ENCODE measurements at places on chromosomes 4 and X.

DNA sequence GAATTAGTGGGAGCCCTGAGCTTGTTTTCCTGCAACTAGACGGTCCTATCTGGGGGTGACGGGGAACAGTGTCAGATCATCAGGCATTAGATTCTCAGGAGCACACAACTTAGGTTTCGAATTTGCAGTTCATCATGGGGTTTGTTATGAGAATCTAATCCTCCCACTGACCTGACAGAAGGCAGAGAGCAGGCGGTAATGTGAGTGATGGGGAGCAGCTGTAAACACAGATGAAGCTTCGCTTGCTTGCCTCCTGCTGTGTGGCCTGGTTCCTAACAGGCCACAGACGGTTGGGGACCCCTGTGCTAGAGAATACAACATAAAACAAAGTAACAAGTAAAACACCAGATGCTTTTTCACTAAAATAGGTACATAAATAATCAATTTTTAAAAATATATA, 86.2 kb upstream of the BLTP1 start:
- no peak for DNase-seq

- no peak for DNase-seq
Observed at GRCh38 chrX:65841263-65841662, 173.8 kb downstream of the MSN start.

GRCh38 chr4:3249711-3250437, 915 bp downstream of the MSANTD1 start:
- DNase-seq, result no peak

DNA sequence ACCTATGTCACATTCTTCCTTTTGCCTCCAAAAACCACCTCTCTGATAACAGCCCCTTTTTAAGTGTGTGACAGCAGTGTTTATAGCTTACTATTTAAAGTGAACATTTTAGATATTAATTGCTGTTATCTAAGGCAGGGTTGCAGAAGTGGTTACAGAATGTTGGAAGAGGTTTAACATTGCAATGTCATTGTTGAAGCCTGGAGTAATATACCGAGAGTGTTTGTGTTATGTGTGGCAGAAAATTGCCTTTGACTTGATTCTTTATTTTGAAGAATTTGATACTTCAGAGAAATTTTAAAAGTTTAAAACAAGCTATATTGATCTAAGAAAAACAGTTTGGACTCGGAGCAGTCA, 37.1 kb downstream of the SMARCAD1 start:
- no peak for DNase-seq

GRCh38 chr4:139212900-139213299, 35.9 kb upstream of the ELF2 start:
- DNase-seq, result no peak

- DNase-seq, result no peak
Observed at GRCh38 chrX:106780664-106781377, 21.7 kb upstream of the TBC1D8B start.

GRCh38 chrX:130165181-130165702, 399 bp downstream of the AIFM1 start:
- no peak for DNase-seq

GRCh38 chrX:34218063-34218462, 85.9 kb upstream of the FAM47A start:
- no peak for DNase-seq

DNA sequence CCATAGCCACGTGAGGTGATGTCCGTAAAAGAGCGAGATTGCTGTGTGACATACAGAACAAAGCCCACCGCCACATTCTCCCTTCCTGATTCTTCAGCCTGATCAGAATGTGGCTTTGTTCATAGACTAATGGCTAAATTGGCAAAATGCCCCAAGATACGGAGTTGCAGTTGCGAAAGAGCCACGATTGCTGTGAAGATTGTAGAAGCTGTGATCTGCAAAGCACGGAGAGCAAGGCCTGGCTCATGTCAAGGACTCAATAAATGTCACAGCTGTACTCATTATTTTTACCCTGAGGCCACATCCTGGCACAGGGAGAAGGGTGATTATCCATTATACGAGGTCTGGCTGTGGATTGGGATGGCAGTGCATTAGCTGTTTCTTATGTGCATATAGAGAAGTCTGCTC, 34.2 kb downstream of the ARSD start:
- DNase-seq, result no peak

DNA sequence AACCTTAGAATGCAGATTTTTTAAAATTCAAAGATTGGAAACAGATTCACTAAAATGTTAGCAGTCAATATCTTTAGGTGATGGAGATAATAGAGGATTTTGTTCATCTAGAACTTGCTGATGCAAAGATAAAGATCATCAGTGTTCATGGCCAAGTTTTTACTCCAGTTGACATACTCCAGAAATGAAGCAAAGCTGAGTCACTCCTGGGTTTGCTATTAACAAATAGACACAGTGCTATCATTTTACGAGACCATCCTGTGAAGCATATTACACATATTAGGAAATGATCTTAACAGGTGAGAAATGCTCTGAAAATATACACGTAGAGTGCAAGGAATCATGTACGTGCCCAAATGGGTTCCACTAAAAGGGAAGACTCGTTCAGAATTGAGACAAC, 170.6 kb upstream of the FAM9B start:
- no peak for DNase-seq

GRCh38 chr4:139734201-139734874, 68.7 kb downstream of the MGST2 start:
- no peak for DNase-seq

DNA sequence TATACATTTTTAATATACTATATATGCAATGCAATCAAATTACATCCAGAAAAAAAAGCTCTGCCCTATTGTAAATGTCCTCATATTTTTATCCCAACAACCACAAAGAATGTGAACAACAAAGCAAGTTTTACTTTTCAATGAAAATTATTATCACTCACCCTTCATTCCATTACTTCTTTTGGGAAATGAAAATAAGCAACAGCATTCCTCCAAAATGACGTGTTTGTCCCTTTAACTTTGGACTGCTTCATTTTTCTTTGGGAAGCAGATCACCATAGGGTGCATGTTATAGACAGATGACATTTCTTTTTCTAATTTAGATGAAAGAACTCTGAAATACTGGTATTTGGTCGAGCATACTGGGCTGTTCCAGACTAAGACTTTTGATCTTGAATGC, 667.1 kb upstream of the BOD1L1 start:
- no peak for DNase-seq

- no peak for DNase-seq
Observed at GRCh38 chr4:185825737-185826136, 13.7 kb upstream of the SORBS2 start.

GRCh38 chr4:180618396-180618795, 1624.8 kb upstream of the TENM3 start:
- no peak for DNase-seq

DNA sequence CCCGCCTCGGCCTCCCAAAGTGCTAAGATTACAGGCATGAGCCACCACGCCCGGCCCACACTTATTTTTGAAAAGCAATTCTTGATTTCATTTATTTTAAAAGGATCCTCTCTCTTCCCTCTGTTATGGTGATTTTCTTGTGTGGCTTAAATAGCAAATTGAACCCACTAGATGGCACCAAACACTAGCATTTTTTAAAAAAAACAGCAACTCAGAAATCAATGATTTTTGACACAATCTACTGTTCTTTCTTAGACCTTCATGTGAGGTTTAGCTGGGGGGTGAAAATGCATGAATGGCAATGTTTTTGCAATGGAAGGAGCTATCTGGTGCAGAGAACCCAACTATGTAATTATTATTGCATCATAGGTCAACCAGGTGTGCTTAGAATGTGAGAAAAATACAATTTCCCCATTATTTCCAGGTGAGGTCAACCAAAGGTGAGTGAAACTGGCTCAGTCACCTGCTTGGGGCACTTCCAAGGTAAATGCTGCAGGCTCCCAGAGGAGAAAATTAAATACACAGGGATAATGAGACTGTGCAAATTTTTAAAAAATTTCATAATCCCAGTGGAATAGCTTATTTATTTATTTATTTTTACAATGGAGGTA, 226.7 kb upstream of the PRKX start:
- DNase-seq, result no peak

GRCh38 chr4:13476915-13477314, 7.2 kb downstream of the RAB28 start:
- DNase-seq, result no peak

DNA sequence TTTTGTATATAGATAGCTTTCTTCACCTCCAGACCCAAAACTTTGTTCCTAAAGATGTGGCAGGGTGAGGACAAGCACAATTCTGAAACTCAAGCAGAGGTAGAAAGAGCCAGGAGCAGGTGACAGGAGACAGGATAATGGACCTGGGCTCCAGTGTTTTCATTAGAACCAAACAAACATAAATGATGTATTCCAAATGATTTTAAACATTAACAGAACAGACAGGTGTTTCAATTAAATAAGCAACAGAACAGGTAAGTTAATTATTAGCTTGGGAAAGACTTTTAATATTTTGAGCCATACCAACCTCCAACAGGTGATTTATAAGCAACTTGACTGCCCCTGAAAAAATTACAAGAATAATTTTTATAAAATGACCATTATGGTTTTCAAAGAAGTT, 459.4 kb upstream of the LCORL start:
- no peak for DNase-seq

- no peak for DNase-seq
Observed at GRCh38 chr4:80900908-80901307, 129.6 kb upstream of the BMP3 start.

- no peak for DNase-seq
Observed at GRCh38 chrX:129653181-129653970, 1.4 kb downstream of the APLN start.

GRCh38 chr4:85370400-85371032, 104.4 kb upstream of the ARHGAP24 start:
- DNase-seq, result peak; percentile 23

DNA sequence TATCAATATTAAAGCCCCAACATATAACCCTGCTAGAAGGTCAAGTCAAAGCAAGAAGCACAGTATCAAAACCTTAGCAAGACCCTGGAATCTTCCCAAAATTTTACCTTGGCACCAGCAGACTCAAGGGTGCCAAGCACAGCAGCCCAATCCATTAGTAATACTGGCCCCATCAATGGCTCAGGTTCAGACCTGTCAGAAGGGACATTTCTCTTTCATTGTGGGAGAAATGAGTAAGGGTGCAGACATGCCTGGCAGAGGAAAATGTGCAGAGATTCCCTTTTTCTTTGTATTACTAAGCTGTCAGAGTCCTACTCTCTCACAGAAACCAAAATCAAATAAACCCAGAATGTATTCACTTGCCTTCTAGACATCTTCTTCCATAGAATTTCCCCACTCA, 203.9 kb downstream of the EVC2 start:
- no peak for DNase-seq
